Stimulated activated naive CD8-positive, alpha-beta T cell treated with anti-CD3 and anti-CD28 coated beads, Interleukin-15, Interleukin-2, amounts not matched to agents 100 U/mL and 50 U/mL, for 24 hours (primary cell): ENCODE measurements at places on chromosomes 1 and 21.

- DNase-seq, result no peak
Measured at GRCh38 chr1:175818929-175819328, 75.5 kb upstream of the TNR start.

DNA sequence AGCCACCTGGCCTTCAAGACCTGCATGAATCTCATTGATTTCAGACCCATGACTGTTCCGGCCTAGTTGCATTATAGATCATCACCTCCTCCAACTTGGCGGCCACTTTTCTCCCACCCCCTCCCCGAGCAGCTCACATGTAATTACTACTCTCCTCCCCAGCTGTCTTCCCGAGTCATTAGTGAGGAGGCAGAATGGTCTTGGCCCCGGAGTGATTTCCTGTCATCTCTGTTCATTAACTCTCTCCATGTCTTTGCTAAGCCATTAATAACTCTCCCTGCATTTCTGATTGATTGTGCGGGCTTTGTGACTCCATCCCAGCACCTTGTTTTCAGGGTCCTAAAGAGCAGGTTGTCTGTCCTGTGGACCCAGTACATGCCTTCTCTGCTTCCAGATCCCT lies 75.6 kb upstream of the CNTN2 start:
- no peak for DNase-seq

DNA sequence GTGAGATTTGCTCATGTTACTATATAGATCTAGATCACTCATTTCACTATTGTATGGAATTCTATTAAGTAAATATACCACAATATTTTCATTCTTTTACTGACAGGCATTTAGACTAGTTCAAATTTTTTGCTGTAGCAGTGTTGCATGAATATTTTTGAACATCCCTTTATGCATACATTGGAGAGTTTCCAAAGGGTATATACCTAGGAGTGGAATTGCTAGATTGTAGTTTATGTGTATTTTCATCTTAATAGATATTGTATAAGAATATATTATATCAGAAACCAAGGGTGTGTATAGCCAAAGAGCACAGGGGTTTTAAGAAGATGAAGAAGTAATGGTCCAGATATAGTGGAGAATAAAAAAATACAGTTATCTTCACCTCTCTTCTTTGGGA lies 6.2 kb downstream of the SCMH1 start:
- DNase-seq, result no peak

- no peak for DNase-seq
Measured at GRCh38 chr1:12456979-12457378, 161.0 kb downstream of the DHRS3 start.

DNA sequence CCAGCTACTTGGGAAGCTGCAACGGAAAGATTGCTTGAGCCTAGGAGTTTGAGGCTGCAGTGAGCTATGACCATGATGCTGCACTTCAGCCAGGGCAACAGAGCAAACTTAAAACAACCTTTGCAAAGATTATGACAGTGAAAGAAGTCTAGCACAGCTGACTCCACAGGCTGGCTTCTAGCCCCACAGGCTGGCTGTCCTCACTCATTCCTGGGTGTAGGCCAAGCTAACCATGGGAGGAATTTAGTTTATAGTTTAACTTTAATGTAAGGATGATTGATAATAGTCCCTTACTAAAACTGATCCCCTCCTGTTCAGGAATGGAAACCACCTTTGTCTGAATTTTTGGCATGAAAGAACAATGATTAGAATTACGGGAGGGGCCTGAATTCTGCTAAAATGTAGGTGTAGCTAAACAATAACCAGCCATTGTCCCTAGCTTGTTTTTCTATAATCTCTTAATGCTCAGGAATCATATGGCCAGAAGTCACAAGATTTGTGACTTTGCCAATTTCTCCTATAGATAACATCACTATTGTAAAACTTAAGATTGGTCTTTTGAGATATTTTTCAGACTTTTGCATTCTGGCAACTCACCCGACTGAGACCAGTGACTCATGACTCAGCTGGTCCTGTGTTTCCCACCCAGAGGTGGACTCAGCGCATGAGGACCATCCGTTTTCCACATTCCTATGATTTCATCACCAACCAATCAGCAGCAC lies 28.1 kb upstream of the SGIP1 start:
- DNase-seq, result no peak

- no peak for DNase-seq
Measured at GRCh38 chr1:12433323-12434053, 184.5 kb downstream of the DHRS3 start.

- no peak for DNase-seq
Measured at GRCh38 chr1:169890761-169891538, 2.7 kb downstream of the SCYL3 start.

DNA sequence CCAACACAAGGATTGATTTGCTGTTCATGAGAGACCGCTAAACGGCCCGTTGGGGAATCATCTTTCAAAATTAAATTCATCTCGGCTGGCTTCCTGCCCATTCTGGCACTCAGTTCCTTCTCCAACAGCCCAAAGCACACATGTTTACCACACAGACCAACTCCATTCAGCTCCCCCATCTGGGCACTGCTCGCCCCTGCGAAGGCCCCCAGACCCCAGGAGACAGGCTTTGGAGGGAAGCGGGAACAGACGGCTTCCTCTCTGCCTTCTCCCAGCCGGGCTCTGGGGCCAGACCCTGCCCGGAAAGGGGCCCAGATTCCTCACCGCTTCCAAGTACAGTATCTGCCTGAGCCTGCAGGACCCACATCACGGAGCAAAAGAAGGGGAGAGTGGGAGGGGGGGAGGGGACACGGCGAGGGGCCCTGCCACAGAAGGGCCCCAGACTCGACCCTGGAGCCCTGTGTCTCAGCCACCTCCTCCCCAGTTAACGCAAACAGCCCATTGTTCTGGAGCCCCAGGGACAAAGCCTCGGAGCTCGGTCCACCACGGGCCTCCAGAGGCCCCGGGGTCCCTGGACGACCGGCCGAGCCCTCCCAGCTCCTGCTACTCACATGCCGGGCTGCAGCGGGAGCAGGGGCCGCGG lies 660 bp downstream of the MEGF6 start:
- no peak for DNase-seq

DNA sequence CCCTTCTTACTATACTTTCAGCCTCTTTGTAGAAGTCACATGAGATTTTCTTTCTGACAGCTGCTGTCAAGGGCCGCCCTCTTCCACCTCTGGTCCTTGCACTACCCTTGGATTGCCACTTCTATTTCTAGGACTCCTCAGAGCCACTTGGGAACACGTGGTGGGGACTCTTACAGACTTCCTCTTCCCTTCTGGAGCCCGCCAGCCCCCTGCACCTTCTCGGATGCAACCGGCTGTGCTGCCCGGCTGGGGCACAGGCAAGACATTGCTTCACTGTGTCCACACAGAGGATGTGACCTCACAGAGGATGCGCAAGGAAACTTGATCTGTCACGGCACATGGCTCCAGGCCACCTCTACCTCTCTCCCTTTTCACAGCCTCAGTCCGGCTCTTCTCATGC lies 2.4 kb upstream of the IKBKE start:
- peak; percentile 35 for DNase-seq
